ENCODE measurements at places on chromosomes 16 and 17.

DNA sequence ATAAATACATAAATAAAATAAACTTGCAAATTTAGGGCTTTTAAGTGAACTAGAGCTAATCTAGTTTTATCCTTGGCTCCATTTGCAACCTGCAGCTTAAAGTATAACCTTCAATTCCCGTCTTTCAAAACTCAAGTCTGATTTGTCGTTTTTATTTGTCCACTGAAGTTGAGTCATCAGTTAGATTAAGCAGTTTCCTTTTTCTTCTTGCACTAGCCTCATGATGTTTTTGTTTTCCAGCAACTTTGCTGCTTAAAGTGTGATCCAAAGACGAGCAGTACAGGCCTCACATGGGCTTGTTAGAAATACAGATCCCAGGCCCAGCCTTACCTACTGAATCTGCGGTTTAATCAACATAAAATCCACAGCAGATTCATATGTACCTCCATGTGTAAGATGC, 13.8 kb downstream of the ARSG start:
- no peak for DNase-seq

GRCh38 chr17:81033535-81034167, 1.3 kb upstream of the BAIAP2 start:
- no peak for DNase-seq

- no peak for DNase-seq
These were observed 3.6 kb downstream of the KCNJ2 start for GRCh38 chr17:70172923-70173322.

GRCh38 chr17:77958716-77959125, 218 bp downstream of the TNRC6C start:
- DNase-seq: no peak

- DNase-seq: no peak
These were observed 131.3 kb downstream of the AIPL1 start for GRCh38 chr17:6303664-6304063.

- no peak for DNase-seq
These were observed 221.5 kb downstream of the CYB561 start for GRCh38 chr17:63224644-63225043.

- DNase-seq: no peak
These were observed 60.1 kb upstream of the CNEP1R1 start for GRCh38 chr16:49964973-49965372.

All from hematopoietic multipotent progenitor cell treated with erythropoietin and hydrocortisone succinate and interleukin-3 and kit ligand, for 17 days (in vitro differentiated cells).